Putamen (tissue), 1 donor: ENCODE measurements at places on chromosomes 3 and 15.

DNA sequence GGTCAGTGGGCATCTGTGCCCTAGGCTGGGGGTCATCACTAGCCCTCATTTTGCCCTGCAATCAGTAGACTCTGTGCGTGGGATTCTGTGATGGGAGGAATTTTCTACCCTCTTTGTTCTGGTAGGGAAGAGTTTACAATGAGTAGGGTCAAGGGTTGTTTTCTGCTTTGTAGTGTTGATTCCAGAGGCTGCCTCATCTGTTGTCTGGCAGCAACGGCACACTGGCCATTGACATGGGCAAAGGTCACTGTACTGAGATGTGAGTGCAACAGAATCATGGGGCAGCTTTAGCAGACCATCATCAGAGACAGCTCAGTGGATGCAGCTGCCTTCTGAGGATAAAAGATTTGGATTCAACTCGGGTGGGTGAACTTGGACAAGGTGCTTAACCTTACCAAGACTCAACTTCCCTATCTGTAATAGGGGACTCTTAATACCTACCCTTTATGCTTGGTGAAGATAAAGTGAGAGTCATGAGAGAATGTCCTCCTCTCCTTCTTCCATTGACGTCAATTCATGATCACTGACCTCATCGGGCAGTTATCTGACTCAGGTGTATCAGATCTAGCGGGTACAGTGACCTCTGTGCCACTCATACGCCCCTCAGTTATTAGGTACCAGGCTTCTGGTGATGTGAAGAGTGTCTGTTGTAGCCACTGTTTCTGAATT is 127.5 kb downstream of the RPLP1 start:
- no peak for DNase-seq

DNA sequence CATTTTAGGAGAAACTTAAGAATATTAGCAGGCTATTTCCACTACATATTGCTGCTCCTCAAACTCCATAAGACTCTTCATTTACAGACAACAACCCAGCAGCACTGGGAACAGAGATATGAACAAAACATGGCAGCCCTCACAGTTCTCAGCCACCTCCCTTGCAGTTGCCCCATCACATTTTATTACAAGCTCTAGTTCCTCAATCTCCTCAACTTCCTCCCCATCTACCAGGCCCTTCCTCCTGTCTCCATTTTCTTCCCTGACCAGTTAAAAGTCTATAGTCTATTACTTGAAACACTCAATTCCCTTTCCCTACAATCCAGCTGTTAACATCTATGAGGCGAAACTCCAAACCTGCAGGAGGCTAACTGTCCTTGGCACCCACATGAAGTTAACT is 412.5 kb downstream of the TBC1D5 start:
- DNase-seq, result no peak

- no peak for DNase-seq
These were observed 24.6 kb upstream of the MCCC1 start for GRCh38 chr3:183123891-183124290.

DNA sequence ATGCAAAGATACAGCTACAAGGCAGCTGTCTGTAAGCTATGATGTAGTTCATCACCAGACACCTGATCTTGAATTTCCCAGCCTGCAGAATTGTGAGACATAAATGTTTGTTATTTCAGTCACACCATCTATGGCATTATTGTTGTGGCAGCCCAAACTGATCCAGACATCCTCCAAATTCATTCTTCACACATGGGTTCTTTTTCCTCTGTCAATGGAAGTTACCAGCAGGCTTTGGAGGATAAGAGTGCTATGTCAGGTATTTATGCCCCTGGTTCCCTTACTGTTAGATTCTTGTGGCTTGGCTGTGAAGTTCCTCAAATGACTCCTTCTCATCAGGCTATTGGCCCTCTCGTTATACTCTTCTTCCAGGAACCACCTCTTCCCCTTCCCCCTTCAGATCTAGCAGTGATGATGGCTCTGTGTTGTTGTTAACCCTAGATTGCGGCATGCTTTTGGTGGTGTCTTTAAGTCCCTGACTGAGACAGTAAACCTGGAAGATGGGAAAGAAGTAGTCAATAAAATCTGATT is 91.0 kb upstream of the CHMP2B start:
- DNase-seq, result no peak

DNA sequence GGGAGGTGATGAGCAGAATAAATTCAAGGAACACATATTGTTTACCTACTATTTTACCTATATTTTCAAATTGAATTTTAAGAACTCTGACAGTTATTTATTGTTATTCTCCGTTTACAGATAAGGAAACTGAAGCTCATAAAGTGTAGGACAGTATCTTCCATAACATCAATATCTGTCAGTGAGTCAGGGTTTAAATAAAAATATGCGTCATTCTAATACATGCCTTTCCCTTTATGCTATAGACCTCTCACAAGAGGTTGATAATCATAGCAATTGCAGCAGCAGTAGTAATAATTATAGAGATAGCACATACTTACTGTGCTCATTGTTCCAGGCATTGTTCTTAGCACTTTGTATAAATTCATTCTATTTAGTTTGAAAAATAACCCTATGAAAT is 101.1 kb downstream of the EPHA6 start:
- no peak for DNase-seq

DNA sequence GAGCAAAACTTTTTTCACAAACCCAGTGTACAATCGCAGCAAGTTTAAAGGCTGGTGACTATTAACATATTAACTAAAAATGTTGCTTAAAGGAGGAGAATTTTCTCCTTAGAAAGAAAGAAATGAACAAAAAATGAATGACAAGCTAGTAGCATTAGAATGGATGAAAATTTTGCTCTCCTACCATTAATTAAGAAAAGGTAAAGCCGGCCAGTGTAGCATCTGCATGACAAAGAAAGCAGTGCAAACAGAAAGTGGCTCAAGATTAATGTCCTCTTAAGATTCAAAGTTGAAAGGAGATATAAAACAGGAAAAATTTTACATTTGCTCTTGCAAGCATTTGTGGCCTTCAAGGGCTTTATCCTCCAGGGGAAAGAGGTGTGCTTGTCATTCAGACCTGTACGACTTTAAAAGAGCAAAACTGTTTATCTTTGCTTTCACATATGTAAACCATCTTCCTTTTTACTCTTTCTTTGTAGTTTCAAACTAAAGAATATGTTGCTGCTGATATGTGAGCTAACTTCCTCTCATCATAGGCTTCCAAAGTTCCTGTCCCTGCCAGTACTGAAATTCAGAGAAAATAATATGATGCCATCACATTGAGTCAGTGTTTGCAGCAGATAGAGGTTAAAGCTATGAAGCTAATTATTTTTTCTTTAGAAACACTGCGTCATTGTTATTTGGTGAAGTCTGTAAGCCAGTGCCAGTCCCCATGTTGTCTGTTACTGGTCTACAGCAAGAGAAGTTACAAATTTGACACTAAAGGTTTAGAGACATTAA is 439.1 kb upstream of the GRM7 start:
- DNase-seq, result no peak

DNA sequence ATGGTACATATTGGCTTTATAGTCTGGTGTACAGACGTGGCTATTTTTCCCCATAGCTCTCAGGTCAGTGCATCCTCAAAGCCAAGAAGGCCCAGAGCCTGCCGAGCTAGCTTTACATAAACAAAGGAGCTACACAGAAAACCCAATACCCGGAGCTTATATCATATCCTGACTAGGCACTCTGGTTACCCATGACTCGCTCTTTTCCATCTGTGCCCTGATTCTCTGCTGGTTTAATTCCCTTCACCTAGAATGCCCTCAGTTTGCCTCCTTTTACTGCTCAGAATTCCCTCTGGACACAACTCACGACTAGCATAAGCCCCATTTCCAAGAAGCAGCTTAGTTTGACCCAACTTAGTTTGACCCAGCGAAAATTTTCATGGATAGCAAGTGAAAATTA is 110.8 kb downstream of the TIGIT start:
- no peak for DNase-seq

- no peak for DNase-seq
These were observed 102.9 kb downstream of the PLCH1 start for GRCh38 chr3:155641956-155642355.

DNA sequence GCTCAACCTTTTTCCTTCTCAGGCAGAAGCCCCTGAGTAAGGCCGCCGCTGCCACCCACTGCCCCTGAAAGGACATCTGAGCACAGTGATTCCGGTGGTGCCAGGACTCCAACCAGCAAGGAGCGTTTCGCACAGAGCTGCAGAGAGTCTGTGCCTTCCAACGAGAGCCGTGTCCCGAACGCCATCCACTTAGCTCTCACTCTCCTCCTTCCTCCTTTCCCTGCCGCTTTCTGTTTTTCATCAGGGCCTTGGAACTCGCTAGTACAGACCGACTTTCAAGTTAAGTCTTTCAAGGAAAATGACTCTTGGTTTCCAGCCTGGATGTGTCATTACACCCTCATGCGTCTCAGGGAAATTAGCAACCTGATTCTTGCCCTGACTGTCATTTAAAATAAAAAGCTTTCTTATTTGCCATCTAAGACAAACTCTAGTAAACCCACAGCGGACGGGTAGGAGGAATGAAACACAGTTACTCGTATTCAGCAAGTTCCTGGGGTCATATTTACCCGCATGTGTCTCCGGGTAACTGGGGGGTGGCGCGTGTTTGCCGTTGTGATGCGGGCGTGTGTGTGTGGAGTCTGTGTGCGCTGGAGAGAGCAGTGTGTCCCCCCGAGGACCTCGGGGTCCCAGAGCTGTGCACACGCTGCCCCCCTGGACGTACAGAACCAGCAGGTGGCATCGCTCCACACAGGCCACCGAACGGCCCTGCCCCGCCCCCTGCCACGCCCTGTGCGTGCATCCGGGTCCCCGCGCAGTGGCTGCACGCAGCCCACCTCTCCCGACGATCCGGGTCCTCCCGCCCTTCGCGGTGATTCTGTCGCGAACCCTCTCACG is 30.4 kb upstream of the ALDH1A3 start:
- DNase-seq, result no peak

- DNase-seq, result no peak
These were observed 101.7 kb upstream of the ZNF717 start for GRCh38 chr3:75886971-75887526.

DNA sequence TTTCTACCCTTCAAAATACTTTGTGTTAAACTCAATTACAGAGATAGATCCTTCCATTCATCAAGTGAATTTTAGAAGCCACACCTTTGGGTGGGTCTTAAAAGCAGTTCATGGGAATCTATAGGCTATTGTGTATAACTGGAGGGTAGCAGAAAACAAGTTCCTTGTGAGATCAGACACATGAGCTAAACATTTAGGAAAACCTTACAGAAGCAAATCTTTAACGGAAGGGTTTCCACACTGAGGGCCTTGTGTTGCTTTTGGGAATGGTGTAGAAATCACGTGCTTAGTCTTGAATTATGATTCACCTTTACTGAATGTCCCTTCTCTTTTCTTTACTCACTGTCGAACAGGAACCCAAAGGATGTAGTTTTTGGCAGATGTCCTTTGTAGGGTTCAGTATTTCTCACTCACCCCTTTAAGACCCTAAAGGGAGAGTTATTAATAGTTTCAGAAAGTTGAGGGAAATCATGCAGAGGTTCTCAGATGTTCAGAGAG is 257.3 kb upstream of the CTDSPL start:
- no peak for DNase-seq

- no peak for DNase-seq
These were observed 523.7 kb upstream of the TGFBR2 start for GRCh38 chr3:30082652-30083051.

DNA sequence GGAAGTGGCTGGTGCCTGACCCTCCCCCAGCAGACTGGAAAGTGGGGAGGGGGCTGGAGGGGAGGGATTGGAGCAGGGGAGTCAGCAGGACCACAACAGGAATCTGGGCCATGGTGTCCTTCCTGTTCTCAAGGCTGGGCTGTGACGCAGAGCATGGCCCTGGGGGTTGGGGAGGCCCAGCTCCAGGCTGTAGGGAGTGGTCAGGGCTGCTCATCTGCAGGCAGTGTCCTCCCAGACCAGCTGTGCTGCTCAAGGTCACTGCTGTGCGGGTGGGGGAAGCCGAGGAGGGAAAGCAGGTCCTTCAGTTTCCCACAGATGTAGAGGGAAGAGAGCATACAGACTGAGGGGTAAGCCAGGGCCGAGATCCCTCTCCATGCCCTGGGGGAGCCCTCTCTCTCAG is 40.7 kb downstream of the CYP11A1 start:
- no peak for DNase-seq

DNA sequence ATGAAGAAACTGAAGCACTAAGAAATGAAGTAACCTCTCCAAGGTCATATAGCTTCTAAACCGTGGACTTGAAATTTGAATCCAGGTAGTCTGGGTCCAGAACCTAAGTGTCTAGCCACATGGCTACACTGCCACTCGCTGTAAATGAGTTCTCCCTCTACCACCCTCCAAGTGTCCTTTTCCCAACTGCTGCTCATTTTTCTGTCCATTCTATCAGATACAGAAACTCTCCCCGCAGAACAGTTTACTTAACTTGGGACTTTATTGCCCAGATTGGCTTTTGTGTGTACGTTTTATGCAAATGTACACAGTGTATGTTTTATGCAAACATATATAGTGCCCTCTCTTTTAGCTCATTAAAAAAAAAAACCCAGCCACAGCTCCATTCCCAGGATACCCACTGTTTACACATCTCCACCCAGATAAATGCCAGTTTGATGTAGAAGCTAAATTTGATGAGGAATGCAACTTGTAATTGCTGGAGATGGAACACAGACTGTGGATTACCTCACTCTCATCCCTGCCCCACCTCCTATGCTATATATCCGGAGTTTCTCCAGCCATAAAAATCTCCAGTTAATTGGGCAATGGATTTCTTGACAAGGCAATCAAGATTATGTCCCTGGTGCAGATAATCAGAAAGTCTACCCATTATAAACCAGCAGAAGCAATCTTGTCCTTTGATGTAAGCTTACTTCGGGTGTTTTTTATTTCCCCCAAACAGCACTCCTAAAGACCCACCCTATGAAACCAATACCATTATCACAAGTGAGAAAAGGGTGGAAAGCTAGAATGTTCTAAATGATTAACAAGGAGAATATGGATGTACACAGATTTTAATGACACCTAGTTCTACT is 42.0 kb downstream of the THBS1 start:
- DNase-seq, result no peak

DNA sequence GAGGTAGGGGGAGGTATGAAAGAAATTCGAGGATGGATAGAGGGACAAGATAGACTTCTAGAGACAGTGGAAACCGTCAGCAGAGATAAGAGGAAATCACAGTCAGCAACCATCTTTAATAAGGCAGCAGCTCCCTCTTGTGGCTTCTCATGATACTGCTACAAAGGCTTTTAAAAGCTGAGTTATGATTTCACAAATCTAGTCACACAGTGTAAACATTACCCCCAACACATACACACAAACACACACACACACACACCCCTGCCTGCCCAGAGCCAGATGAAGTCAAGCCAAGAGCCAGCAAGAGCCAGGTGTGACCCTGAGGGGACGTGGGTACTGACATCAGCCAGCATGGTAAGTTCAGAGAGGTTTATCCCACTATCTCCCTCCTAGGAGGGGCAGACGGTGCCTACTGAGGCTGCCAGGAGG is 18.9 kb upstream of the TGM5 start:
- DNase-seq, result peak; percentile 39

DNA sequence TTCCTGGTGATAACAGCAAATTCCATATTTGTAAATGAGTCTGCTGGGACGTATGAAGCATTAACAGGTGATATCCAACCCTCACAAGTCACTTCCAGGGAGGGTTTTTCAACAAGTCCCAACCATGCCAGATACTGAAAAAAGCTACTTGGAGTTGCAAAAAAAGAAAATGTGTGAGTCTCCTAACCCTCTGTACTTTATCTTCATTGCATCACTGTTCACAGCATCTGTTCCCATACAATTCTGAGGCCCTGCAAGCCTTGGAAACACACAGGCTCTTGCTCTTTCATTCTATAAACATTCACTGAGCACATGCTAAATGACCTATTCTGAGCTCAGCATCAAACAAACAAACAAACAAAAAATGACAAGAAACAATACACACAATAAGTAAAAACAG is 120.8 kb downstream of the RFTN1 start:
- no peak for DNase-seq

- DNase-seq, result no peak
These were observed 578.6 kb downstream of the PYDC2 start for GRCh38 chr3:192039593-192039992.
